ENCODE measurements at places on chromosomes 1 and 21.

GRCh38 chr1:31574749-31575368 is 1.5 kb upstream of the TINAGL1 start:
- no peak for DNase-seq

GRCh38 chr21:45262041-45262581 is 25.6 kb downstream of the POFUT2 start:
- no peak for DNase-seq

- no peak for DNase-seq
These were observed 269.4 kb downstream of the RWDD3 start for GRCh38 chr1:95503278-95504030.

- DNase-seq, result no peak
These were observed 150.8 kb downstream of the SLC45A1 start for GRCh38 chr1:8468751-8469150.

- DNase-seq, result peak; percentile 95
These were observed at the start of gene EXOC8 for GRCh38 chr1:231337472-231338269. Gene EXOC8, minus strand, starts transcription at chr1:231337852. Its CDS starts 107 bp downstream, at chr1:231337745.

GRCh38 chr1:217524787-217525520 is 105.9 kb downstream of the GPATCH2 start:
- no peak for DNase-seq

- no peak for DNase-seq
These were observed 246.2 kb upstream of the ADGRL2 start for GRCh38 chr1:81554534-81554933.

- no peak for DNase-seq
These were observed 29.8 kb downstream of the CDCP2 start for GRCh38 chr1:54122992-54123391.
